ENCODE measurements at places on chromosomes 4 and X. TPM values are rescaled to one million over a fixed set of nuclear protein-coding genes. Genes with fewer than 3 reads are reported as not detected.

DNA sequence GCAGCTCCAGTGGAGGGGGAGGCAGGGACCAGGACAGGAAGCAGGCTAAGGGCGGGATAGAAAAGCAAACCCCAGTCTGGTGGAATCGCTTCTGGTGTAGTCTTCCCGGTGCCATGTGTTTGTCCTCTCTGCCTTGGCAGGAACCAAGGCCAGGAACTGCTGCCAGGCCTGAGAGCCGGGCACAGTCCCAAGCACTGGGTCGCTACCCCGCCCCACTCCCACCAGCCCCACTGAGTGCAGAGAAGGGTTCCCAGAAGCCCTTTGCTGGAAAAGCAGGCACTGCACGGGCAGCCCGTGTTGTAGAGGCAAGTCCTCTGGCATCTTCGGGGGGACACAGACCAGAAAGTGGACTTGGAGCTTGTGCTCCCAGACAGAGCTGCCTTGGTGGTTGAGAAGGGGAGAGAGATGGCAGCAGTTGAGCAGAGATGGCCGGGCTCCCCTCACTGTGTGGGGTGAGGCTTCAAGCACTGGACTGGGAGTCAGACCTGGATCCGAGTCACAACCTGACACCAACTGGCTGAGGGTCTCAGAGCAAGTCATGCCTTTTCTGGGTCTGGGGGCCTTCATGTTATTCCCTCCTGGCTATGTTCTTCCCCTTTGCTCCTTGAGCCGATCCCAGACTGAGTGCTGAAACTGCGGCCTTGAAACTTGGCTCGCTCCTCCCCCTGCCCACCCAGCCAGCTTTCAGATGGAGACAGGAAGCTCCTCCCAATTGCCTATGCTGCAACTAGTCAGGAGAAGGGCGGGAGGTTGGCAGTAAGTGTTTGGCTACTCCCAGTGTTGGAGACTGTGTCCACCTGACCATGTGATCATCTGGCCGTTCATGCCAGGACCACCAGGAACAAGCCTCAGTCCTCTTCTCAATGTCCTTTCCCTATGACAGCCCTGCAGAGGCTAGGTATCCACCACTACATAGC lies 59.7 kb upstream of the MTM1 start:
- peak; percentile 87 for DNase-seq

Gene BANK1
- total RNA-seq = 12.4 TPM

Gene PNMA5
- not detected for total RNA-seq

GRCh38 chr4:183362916-183363542 lies 40.8 kb upstream of the CLDN24 start:
- peak; percentile 32 for DNase-seq

Gene ABCG2
- 1.6 TPM for total RNA-seq

Gene PI4K2B
- total RNA-seq = 11.5 TPM

DNA sequence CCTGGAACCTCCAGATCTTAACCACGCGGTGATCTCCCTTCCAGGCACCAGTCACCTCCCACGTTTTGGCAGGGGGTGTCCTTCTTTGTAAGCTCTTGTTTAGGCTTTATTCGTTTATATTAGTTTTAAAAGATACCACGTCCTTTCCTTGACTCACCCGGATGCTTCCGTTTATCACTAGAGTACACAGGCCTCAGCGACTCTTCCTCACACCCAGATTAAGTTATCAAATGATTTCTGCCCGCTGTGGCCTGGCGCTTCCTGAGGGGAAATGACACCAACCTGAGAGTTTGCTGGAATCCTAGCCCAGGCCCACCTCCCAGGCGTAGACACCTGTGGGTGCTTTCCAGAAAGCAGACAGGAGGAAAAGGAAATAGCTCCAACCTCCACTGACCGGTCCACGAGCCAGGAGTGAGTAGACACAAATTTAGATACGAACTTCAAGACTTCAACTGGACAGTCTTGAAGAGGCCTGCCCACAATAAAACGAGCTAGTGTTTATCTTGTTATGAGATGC lies 756 bp upstream of the ADAMTS3 start:
- no peak for DNase-seq

DNA sequence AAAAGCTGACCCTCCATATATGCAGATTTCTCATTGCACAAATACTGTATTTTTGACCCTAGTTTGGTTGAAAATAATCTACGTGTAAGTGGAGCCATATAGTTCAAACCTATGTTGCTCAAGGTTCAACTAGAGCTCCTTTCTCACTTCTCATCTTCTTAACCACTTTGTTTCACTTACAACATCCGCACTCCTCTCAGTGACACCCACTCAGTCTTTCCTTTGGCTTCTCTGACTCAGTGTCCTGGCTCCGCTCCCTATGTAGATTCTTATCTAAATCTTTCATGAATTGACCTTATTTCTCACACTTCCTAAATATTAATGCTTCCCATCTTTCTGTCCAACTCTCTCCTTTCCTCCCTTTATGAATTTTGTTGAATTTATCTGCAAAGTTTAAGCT lies 32.9 kb upstream of the DKK2 start:
- DNase-seq = no peak

Gene NMU
- not detected for total RNA-seq

DNA sequence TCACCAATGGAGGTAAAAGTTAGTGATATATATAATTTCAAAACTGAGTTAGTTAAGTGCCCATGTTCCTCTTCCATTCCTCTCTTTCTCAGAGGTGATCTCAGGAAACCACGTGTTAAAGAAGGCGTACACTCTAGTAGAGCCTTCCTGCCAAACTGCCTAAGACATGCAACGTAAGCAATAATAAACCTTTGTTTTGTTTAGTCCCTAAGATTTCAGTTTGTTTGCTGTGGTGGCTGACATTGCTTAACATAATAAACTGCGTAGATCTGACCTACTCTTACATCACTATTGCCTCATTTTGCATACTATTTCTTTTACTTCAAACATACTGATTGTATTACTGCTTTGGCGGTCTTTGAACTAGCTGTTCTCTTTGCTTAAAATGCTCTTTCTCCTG lies 99.2 kb downstream of the JADE1 start:
- DNase-seq = no peak

Gene TMEM129
- 25.1 TPM for total RNA-seq

DNA sequence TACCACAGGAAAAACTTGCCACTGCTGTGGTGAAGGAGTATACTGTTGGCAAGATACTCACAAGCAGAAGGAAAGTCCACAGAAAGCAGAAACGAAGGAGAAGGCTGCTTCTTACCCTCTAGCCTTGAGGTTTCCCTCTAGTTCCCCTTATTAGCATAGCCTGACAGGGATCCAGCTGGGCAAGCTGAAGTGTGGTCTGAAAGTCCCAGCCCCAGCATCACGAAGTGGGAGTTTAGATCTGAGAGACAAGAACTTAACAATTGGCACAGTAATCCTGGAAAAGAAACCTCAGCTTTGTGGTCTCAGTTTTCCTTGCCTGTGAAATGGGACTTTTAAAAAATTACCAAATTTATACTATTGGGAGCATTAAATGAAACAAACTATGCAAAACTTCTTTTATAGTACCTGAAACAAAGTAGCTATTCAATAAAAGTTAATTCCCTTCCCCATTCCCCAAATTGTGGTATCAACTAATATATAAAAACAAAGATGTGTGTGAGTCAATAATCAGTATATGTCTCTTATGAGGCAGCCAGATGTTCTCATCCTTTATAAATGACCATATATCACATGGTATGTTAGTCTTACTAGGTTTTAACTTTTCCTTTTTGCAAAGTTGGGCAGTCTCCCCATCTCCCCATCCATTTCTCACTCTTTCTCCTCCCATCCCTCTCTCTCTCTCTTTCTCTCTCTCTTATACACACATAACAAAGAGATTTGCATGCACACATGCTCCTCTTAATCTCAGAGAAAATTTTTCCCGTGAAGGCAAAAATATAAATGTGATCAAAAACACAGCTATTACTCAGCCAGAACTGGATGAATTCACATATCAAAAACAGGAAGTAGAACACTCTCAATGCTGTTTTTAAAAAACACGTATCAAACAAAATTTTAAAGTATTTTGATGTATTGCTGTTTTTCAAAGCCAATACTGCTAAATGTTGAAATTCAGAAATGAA lies 57.8 kb downstream of the SCFD2 start:
- DNase-seq = no peak

Gene TRPC5OS
- total RNA-seq = not detected

Gene PAGE4
- not detected for total RNA-seq

DNA sequence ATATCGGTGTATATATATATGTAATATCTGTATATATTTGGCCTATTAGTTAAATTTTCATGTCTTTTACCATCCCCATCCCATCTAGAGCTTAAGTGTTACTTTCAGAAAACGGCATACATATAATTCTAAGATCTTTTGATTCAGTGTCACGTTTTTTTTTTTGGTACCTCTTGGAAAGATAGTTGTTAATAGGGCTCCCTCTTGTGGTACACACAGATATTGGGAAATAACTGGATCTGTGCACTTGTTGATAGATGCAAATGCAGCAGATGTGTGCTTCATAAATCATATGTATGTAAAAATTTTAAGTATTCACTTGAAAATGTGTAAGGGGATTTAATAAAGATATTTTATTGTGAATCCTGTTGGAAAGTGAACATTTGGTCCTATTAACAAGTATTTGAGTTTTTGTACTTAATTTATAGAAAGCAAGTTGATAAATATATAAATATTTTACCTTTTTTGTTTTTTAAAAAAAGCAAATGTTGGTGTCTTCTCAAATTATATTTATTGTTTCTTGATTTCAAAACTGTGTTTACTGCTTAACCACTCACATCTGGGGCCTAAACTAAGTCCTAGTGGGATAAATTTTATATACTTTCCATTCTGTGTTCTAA lies 74.7 kb downstream of the PAQR3 start:
- DNase-seq = no peak

DNA sequence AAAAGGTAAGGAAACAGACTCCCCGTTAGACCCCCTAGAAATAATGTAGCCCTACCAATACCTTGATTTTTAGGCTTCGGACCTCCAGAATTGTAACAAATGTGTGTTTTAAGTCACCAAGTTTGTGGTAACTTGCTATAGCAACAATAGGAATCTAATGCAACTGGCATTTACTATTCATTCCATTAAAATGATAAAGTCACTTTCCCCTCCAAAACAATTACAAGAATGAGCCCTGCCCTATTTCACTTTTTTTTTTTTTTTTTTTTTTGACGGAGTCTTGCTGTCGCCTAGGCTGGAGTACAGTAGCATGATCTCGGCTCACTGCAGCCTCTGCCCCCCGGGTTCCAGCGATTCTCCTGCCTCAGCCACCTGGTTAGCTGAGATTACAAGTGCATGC lies 3.5 kb upstream of the DDX60L start:
- no peak for DNase-seq

- peak; percentile 86 for DNase-seq
Observed at GRCh38 chr4:152972821-152973628, 36.9 kb downstream of the FHDC1 start.

- no peak for DNase-seq
Observed at GRCh38 chr4:94877973-94878372, 120.2 kb downstream of the BMPR1B start.

Gene ANOS1
- total RNA-seq = 3.1 TPM

DNA sequence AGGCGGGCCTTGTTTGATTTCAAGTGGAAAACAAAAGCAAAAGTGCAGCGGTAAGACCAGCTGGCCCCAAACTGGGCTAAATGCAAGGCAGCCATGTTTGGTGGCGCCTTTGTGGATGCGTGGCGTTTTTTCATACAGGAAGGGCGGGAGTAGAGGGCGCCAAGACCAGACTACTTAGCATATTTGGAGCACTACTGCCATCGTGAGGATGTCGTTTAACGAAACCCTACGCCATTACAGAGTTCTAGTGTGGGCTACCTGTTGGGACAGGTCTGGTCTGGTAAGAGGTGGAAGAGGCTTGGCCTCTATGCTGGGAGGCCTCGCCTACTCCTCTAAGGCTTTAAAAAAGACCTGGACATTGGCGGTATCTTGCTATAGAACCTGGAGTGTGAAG lies 230.7 kb upstream of the STK26 start:
- peak; percentile 94 for DNase-seq

Gene COX7B2
- not detected for total RNA-seq

DNA sequence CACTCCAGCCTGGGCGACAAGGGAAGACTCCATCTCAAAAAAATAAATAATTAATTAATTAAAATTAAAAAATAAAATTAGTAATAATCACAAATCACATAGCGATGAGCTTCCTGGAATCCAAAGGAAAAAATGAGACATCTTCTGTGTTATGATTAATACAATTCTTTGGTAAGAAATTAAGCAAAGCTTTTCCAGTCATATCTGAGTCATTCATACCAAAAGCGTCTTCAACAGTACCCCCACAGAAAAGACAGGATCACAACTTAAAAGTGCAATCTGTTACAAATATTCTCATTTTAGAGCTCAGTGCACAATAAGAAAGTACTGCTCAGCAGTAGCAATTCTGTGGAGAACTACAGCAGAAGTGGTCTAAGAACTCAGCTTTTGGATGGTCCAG lies 168.5 kb upstream of the MXRA5 start:
- DNase-seq = no peak

Gene CFAP299
- not detected for total RNA-seq

GRCh38 chrX:68480969-68481368 lies 17.9 kb upstream of the YIPF6 start:
- no peak for DNase-seq

- peak; percentile 93 for DNase-seq
Observed at GRCh38 chr4:2792711-2793585, at the start of gene SH3BP2. Gene SH3BP2, plus strand, starts transcription at chr4:2793085. Its CDS starts 27,533 bp downstream, at chr4:2820618.

DNA sequence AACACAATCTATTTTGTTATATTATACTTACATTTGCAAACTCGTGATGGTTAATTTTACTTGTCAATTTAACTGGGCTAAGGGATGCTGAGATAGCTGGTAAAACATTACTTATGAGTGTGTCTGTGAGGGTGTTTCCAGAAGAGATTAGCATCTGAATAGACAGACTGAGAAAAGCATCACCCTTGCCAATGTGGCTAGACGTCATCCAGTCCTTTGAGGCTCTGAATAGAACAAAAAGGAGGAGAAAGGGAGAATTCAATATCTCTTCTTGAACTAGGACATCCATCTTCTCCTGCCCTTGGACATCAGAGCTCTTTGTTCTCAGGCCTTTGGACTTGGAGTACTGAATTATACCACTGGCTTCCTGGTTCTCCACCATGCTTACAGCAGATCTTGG lies 154.6 kb downstream of the EPHA5 start:
- no peak for DNase-seq

DNA sequence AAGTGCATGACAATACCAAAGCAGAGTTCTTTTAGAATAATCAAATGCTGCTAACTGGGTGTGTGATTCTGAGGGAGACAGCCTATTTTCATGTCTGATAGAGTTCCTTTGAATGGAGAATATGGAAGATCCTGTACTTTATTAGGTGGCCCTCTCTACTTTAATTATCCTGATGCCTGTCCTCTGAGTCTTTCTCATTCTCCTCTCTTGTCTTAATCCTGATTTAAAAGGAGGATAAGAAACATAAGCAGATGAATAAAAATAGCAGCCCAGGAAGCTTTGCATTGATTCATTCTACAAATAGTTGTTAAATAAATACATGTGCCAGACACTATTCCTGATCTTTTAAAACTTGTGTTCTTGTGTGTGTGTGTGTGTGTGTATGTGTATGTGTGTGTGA lies 387.3 kb downstream of the SPRY1 start:
- DNase-seq = no peak

Data from posterior vena cava (tissue), 2 donors.